ENCODE measurements at places on chromosomes 6 and 20.

DNA sequence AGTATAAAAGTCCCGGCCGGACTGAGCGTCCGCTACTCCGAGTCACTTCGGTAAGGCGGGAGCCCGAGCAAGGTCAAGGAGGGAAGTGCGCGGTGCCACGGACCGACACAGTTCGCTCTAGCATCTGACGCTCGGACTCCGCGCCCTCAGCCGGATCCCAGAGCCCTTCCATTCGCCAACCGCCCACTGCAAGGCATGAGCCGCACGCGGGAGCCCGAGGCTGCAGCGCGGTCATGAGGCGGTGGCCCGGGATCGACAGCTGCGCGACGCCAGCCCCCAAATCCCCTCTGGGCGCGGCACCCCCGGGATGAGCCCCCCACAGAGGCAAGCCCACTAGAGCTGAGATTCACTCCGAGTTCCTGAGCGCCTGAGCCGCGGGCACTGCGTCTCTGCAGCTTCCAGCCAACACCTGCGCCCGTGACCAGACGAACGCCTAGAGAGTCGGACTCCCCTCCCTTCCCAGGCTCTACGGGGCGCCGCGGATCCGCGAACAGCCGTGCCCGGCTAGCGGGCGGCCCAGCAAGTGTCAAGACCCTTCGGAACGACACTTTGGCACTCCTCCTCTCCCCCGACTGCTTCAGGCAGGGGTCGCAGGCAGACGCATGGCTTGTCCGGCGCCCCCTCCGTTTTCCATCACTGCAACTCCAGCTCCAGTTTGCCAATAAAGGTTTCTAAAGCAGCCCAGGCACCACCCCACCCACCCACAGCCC lies 725 bp upstream of the ISM1 start:
- peak overlapping the region; percentile 85 for H3K4me3 ChIP-seq
- peak; percentile 77 for DNase-seq
- peak overlapping the region; percentile 82 for H3K27ac ChIP-seq
- peaks cover 16% of the 10 kb centered on the region for H3K4me1 ChIP-seq
- peaks cover 3% of the 10 kb centered on the region for H3K36me3 ChIP-seq

GRCh38 chr6:15798533-15799255 lies 135.9 kb upstream of the DTNBP1 start:
- no peaks in the 10 kb centered on the region for H3K4me1 ChIP-seq
- no peak for DNase-seq
- H3K36me3 ChIP-seq = peaks cover 2% of the 10 kb centered on the region
- H3K4me3 ChIP-seq = no peak overlapping the region

DNA sequence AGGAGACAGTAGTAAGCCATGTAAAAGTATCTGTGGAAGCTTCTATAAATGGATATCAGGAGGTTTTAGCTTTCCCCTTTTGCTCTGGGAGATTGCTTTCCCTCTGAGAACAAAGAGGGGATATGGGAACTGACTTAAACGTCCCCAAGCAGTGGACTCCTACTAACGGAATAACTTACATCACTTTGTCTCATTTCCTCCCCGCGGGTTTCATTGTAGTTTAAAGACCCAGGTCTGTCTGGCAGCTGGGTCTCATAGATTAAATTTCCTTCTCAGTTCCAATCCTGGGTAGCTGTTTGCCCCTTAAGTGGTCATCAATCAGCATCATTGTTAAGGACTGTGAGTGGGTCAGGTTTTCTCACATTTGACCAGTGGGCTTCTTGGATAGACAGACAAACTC lies 68.7 kb downstream of the PLAGL1 start:
- H3K27me3 ChIP-seq = peaks cover 2% of the 10 kb centered on the region
- peak; percentile 49 for DNase-seq
- H3K27ac ChIP-seq = no peak overlapping the region
- H3K4me1 ChIP-seq = peaks cover 7% of the 10 kb centered on the region
- H3K4me3 ChIP-seq = no peak overlapping the region

DNA sequence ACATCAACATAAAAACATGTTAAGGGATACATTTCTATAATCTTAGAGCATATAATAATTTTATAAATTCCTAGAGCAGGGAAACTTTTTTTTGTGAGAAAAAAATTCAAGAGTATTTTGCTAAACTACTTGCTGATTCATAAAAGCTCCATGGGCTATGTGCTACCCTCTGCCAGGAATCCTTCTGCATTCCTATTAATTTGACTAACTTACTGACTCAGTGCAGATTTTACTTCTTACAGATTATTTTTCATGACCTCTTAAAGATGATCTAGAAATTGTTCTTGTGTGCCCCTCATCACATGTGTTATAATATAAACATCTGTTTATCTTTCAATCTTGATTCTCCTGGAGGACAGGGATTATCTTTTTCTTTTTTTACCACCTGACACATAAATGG lies 5.7 kb downstream of the VTA1 start:
- peaks cover 35% of the 10 kb centered on the region for H3K4me1 ChIP-seq
- H3K27ac ChIP-seq = no peak overlapping the region
- H3K4me3 ChIP-seq = no peak overlapping the region
- H3K27me3 ChIP-seq = no peaks in the 10 kb centered on the region

GRCh38 chr6:111070105-111071005 lies 16.9 kb upstream of the SLC16A10 start:
- H3K27me3 ChIP-seq = peaks cover 31% of the 10 kb centered on the region
- no peak overlapping the region for H3K27ac ChIP-seq
- no peak for DNase-seq
- H3K36me3 ChIP-seq = no peaks in the 10 kb centered on the region

GRCh38 chr6:152981989-152982903 lies 595 bp downstream of the FBXO5 start:
- H3K4me3 ChIP-seq = peak overlapping the region; percentile 92
- H3K4me1 ChIP-seq = peaks cover 52% of the 10 kb centered on the region
- peaks cover 45% of the 10 kb centered on the region for H3K36me3 ChIP-seq
- DNase-seq = peak; percentile 75
- no peaks in the 10 kb centered on the region for H3K27me3 ChIP-seq
- peak overlapping the region; percentile 85 for H3K27ac ChIP-seq
